H9 (cell line): ENCODE measurements at places on chromosomes 3 and 15. TPM values are rescaled to one million over a fixed set of nuclear protein-coding genes. Genes with fewer than 3 reads are reported as not detected.
A peak's percentile ranks its signal among the peaks of the same experiment; 100 is the strongest.

The SERPINI2 gene
- 0.22 TPM in 1 of 2 replicates, not detected in the other for total RNA-seq

The DAZL gene
- total RNA-seq = 21.2 and 21.7 TPM in 2 replicates

The UPK1B gene
- 0.33 and 1.0 TPM in 2 replicates for total RNA-seq

DNA sequence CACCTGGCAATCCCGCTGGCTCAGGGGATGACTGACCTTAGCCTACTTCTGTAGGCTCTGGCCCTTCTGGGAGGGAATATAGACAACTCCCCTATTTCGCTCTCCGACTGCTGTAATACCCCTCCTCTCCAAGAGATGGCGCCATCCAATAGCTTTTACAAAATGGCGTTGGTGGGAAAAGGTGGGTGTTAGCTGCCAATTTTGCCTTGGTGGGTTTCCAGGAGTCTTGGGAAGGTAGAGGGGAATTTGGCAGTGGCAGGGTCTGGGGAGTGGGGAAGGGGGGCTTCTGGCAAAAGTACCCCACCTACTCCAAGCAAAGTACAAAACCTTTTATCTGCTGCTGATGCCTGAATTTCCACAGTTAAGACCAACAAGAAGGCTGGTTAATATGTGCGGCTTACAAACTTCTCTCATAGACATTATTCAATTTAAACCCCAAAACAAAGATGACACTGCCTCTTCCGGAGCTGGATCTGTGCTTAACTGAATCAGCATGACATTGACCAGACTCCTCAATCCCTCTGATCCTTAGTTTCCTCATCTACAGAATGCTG, 62.1 kb downstream of the RASGRF1 start:
- DNase-seq = peak; percentile 67

GRCh38 chr15:63818191-63818590, 15.6 kb downstream of the HERC1 start:
- no peak for DNase-seq

DNA sequence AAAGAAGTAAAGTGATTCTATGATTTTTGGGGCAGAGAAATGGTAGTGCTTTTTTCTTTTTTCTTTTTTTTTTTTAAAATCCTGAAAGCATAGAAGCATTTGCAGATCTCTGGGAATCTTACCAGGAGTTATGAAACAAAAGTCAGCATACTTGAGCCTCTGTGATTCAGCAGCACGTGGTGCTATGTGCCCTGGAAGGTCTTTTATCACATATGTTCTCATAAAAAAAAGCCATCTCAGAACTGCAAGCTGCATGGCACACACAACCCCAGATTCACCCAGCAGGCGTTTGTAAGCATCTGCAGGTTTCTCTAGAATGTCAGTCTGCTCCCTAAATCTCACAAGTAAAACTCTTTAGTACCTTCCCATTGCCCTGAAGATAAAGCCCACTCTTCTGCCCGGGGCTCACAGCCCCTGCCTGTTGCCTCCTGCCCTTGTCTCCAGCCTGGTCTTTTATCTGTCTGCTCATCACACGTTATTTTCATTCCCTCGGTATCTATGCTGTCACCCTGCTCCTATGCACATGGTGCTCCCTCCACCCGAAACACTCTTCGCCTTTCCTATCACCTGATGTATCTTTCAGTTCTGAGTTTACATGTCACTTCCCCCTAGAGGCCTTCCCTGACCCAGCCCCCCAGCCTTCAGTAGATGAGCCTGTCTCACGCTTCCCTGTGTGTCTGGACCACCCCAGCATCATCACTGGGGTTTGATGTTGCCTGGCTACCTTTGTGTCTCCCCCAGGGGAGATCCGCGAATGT, 72.4 kb downstream of the CHDH start:
- DNase-seq = no peak

GRCh38 chr3:79253271-79253670, 514.5 kb downstream of the ROBO1 start:
- no peak for DNase-seq

- no peak for DNase-seq
These were observed 47.1 kb downstream of the GOLIM4 start for GRCh38 chr3:168048414-168049330.

GRCh38 chr3:5974630-5975322, 787.3 kb downstream of the EDEM1 start:
- DNase-seq = no peak

GRCh38 chr3:20701641-20702040, 515.6 kb upstream of the SGO1 start:
- no peak for DNase-seq
